Left hindlimb (tissue), 1 donor: ENCODE measurements at places on chromosomes 6 and 20.

DNA sequence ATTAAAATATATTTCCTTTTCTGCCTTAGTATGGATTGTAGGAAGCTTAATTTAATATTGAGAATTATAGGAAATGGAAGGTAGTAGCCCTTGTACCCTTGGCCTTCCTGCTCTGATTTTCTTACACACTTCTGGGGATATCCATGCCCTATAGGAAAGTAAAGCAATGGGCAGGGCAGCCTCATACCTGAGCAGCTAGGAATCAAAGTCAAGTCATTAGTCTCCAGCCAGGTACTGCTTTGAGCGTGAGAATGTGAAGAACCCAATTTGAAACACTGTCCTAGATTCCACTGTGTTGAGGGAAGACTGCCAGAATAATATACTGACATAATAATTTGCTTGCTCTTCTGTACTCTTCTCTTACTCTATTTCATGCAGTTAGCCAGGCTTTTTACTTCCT, 51.0 kb upstream of the L3MBTL3 start:
- DNase-seq = no peak

GRCh38 chr6:11552442-11552841, 14.9 kb downstream of the TMEM170B start:
- DNase-seq = no peak

DNA sequence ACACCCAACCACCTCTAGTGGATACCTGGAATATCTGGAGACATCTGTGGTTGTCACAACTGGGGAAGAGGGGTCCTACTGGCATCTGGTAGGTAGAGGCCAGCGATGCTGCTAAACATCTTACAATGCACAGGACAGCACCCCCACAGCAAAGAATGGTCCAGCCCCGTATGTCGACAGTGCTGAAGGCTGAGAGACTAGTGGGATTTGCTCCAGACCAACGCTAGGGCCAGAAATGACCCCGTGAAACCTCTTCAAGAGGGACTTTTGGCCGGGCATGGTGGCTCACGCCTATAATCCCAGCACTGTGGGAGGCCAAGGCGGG, 7.2 kb downstream of the PREX1 start:
- no peak for DNase-seq

DNA sequence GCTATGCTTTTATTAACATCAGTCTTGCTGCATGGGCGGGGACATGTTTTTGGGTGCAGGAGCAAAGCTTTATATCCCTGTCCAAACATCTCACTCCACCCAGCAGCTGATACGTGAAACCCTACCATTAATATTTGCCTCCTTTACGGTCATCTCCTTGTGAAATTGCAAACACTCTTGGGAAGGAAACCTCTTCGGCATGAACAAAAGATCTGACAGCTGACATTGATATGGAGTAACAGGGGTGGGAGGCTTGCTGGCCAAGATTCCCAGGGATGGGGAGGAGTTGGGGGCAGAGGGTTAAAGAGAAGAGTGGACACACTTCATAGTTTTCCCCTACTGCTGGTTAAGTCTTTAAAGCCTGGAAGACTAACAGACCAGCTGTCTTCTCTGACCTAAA, 22.2 kb upstream of the VEGFA start:
- peak; percentile 21 for DNase-seq

DNA sequence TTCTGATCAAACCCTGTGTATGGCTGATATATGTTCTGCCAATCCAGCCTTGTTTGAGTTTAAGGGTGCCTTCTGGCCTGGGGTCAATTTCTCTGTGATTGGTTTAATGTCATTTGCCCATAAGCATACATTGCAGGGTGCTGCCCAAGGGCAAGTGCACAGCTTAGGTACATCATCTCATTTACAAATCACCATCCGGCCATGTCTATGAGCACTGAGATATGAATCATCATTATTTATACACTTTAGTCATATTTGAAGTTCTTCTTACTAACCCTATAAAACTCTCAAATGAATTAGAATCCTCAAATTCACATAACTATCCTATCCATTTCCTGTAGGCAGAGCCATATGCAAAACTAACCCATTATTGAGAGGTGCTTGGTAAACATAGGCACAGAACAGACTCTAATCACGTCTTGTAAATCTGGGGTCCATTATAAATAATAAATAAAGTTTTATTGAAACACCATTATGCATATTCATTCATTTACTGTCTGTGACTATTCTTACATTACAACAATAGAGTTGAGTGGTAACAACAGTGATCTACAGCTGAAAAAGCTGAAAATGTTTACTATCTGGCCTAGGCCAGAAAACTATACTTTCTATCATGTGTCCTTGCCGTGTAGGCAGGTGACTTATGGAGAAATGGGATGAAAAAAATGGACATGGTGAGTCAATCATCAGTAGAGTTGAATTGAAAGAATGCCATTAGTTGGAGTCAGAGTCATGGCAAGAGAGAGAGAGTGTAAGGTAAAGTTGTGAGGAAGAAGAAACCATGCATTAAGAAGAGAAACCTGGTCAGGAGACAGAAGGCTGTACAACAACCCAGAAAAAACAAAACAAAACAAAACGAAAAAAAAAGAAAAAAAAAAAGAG, 25.0 kb downstream of the KCNQ5 start:
- DNase-seq = no peak

GRCh38 chr6:153503810-153504209, 372.7 kb upstream of the RGS17 start:
- no peak for DNase-seq

GRCh38 chr6:73657201-73657600, 3.4 kb upstream of the SLC17A5 start:
- DNase-seq = no peak

DNA sequence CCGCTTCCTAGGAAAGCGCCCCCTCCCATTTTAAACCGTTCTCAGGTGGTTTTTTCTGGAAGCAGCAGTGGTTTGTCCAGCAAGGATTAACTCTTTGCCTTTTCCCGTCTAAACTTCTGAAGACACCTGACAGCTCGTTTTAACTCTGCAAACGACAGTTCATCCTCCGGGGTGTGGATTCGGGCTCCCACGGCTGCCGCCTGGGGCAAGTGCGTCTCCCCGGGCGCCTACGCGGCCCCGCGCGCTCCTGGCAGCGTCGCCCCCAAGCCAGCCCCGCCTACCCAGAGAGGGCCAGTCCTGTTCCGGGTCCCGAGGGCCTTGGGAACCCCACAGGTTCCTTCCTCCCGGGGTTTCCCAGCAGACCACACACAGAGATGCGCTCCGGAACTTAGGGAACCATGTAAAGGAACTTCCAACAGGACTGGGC, 54.4 kb downstream of the PRR18 start:
- no peak for DNase-seq

DNA sequence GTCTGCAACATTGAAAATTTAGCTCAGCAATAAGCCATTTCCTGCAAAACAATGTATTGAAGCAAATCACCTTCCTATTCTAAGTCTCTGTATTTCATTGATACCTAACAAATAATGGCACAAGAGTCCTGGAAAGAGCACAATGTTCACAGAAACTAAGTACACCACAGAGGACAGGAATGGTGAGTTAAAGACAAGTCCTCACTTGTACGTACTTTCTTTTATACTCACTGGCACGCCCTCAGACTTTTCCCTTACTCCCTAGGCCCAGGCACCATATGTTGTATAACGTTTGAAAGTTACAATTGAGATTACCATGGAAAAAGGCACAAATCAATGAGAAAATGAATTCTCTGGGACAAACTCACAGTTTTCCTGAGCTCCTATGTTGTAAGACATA, 683.0 kb upstream of the MANEA start:
- no peak for DNase-seq

DNA sequence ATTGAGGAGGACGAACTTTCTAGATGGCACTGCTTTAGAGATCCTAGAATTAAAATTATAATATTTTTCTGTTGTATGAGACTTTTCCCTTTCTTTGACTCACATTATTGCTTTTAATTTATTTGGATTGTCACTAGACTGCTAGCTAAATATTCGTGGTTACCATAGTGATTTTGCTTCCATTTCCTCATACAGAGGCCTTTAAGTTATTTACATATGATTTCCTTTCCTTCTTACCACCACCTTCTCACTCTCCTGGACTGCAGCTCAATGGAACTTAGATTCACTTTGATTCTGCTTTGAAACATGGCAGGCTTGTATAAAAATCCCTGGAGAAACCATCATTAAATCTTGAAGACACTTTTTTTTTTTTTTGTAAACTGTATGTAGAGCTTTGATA, 222.9 kb downstream of the LAMA2 start:
- no peak for DNase-seq

- DNase-seq = no peak
Observed at GRCh38 chr6:111687652-111688051, 82.0 kb upstream of the TRAF3IP2 start.

DNA sequence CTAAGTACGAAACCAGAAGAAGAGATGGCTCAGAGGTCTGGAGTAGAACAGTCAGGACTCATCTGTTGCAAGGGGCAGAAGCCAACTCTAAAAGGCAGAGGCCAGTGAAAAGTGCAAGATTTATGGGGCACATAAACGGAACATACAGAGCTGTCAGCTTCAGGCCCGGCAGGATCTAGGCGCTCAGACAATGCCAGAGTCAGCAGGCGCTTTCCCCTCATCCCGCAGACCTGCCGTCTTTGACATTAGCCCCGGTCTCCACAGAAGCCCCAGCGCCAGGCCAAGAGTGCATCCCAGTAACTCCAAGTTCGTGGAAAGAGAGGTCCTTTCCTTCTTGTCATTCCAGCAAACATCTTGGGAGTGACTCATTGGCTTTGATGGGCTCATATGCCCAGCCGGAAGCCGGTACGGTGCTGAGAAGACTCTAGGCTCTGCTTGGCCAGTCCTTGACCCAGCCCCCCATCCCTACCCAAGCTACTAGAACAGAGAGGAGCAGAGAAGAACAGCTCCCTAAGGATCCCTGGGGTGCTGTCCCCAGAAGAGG, 260.9 kb downstream of the TAF4 start:
- DNase-seq = no peak

GRCh38 chr6:152012227-152012626, 204.7 kb downstream of the ESR1 start:
- DNase-seq = no peak

DNA sequence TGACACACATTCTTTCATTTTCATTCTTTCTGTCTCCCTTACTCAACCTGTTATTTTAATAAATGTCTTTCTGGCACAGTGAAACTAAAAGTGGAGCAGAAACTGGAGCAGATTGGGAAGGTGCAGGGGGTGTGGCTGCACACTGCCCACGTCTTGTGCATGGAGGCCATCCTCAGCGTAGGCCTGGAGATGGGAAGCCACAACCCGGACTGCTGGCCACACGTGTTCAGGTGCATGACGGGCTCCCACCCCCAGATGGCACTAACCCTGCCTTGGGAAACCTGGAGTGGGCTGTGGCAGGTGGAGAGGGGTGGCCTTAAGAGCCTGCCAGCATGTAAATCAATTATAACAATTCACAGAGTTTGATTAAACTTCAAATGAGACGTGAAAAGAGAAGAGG, 71.4 kb upstream of the PBOV1 start:
- no peak for DNase-seq

GRCh38 chr6:39961178-39961577, 26.9 kb upstream of the MOCS1 start:
- DNase-seq = no peak

DNA sequence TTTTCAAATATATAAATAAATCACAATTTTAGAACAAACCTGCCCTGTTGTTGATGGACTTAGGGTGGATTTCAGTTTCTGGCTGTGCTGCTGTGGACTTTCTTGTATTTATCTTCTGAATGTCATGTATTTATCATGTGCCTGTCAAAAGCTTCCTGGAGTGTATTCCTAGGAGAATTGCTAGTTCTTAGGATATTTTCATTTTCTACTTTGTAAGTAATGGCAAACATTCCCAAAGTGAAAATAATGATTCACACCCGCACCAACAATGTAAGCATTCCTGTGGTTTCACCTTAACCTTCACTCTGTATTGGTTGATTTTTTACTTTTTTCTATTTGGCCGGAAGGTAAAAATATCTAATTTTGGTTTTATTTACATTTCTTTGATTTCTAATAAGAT, 387.8 kb downstream of the SMOC2 start:
- no peak for DNase-seq

DNA sequence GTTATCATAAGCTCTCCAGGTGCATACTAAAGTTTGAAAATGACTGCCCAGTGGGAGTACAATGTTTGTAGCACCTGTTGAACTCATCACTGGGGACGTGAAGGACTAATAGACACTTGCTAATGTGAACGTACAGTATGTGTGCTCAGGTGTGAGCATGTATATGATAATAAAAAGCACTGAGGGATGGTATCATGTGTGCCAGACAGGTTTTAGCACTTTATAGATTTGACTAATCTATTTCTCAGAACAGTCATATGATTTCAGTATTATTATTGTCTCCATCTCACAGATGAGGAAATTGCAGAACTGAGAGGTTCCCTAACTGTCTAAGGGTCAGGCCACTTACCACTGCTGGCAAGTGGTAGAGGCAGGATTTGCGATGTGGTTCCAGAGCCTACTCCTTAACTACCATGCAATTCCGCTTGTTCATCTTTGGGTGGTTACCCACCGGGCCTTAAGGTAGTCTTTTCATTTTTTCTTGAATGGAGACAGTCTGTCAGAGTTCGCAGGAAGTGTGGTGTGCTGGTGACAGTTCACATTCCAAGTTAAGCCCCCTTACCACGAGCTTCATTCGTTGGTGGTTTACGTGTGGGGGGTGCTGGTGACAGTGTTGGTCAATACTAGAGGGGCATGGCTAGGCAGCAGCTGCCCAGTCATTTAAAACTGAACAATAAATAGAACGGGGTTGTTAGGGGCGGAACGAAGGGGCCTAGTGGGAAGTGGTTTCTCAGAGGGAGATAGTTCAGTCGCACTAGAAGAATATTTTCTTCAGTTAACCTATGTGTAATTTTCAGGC, 46.8 kb downstream of the RREB1 start:
- no peak for DNase-seq

DNA sequence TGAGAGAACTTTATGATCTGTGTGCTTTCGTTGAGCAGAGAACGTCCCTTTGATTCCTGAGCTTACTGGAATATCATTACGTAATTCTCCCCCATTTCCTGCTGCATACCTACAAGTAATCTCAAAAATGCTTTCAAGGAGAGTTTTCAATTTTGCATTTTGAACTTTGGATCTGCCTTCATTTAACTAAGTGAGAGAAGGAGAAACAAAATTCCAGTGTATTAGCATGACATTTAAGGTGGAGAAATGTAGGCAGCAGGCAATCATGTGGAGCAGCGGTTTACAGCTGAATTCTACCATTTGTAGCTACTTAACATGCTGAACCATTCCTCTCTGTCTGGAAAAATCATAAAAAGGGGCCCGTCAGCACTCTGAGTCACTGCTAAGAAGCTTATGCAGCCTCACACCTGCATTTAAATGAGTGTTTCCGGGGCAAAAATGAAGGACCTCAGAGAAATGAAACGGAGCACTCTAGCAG, 451.5 kb downstream of the PLCB1 start:
- no peak for DNase-seq

GRCh38 chr6:170027647-170028043, 263.2 kb downstream of the DLL1 start:
- peak; percentile 3 for DNase-seq

GRCh38 chr20:19974630-19975435, 42.3 kb upstream of the NAA20 start:
- DNase-seq = peak; percentile 94

GRCh38 chr6:118808793-118809638, 84.9 kb upstream of the ASF1A start:
- DNase-seq = no peak

- no peak for DNase-seq
Observed at GRCh38 chr20:10547276-10548114, 112.4 kb downstream of the SLX4IP start.

- no peak for DNase-seq
Observed at GRCh38 chr6:13671548-13672127, 40.0 kb downstream of the RANBP9 start.

GRCh38 chr6:63504777-63505384, 67.4 kb upstream of the LOC128125822 start:
- no peak for DNase-seq
